Activated CD8-positive, alpha-beta memory T cell treated with anti-CD3 and anti-CD28 coated beads for 36 hours (primary cell): ENCODE measurements at places on chromosomes 5 and 9. TPM values are rescaled to one million over a fixed set of nuclear protein-coding genes. Genes with fewer than 3 reads are reported as not detected.

PDE8B gene
- total RNA-seq, result not detected

TPM2 gene
- total RNA-seq, result 3.9 TPM

TEX48 gene
- total RNA-seq, result 0.69 TPM

EEIG1 gene
- total RNA-seq, result 47.3 TPM

INSL6 gene
- total RNA-seq, result not detected

PRRX2 gene
- 0.99 TPM for total RNA-seq

PCSK1 gene
- not detected for total RNA-seq

RORB gene
- 0.02 TPM for total RNA-seq

TCERG1 gene
- total RNA-seq, result 119 TPM

CCL28 gene
- 12.1 TPM for total RNA-seq

LCN12 gene
- total RNA-seq, result 0.73 TPM

DIRAS2 gene
- total RNA-seq, result not detected

FRMD3 gene
- total RNA-seq, result 0.19 TPM

LCN6 gene
- not detected for total RNA-seq

RNF208 gene
- 4.1 TPM for total RNA-seq

MEIKIN gene
- total RNA-seq, result not detected

AQP3 gene
- total RNA-seq, result 1.6 TPM

CCNI2 gene
- 9.3 TPM for total RNA-seq

AQP7 gene
- total RNA-seq, result not detected

FAM120A gene
- 145 TPM for total RNA-seq
